Panc1 (cell line): ENCODE measurements at places on chromosomes 2 and 18.

- no peak for DNase-seq
These were observed 105.8 kb upstream of the MYCN start for GRCh38 chr2:15834381-15835031.

DNA sequence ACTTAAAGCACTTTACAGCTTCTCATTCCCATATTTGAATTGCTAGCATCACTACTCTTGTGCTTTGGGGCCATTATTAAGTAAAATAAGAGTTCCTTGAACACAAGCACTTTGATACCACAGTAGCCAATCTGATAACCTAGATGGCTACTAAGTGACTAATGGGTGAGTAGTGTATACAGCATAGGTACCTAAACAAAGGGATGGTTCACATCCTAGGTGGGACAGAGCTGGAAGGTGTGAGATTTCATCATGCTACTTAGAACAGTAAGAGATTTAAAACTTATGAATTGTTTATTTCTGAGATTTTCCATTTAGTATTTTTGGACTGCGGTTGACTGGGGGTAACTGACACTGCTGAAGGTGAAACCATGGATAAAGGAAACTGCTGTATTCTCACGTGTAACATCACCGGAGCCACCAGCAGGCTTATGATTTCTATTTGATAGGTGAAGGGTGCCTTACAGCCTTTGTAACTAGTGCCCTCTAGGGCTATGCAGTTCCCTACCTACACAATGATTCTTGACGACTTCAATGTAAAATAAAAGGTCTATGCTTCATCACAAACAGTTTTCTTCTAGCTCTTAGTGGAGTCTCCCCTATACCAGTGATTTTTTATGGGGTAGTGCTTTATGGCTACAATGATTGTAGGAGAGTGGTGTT is 22.1 kb upstream of the CRIM1 start:
- no peak for DNase-seq

- DNase-seq = peak; percentile 10
These were observed 49.5 kb downstream of the KCNE4 start for GRCh38 chr2:223101340-223102039.

GRCh38 chr18:2222270-2223185 is 348.8 kb downstream of the METTL4 start:
- no peak for DNase-seq

- no peak for DNase-seq
These were observed 692.3 kb downstream of the RNF144A start for GRCh38 chr2:7609556-7609955.

DNA sequence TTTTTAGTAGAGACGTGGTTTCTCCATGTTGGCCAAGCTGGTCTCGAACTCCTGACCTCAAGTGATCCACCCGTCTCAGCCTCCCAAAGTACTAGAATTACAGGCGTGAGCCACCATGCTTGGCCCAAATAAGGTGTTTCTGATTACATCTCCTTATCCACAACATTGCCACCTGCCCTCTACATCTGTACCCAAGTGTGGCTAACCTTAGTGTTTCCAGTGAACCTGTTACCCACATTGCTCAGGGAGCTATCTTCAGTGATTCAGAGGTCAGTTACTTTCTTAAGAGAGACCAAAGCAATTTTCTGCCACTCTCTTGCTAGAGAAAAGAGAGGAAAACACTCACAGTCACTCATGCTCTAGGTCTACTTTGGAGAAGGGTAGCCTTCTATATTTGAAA is 115.0 kb upstream of the SLC39A10 start:
- DNase-seq = no peak

GRCh38 chr2:147910990-147911473 is 66.2 kb downstream of the ACVR2A start:
- peak; percentile 28 for DNase-seq

DNA sequence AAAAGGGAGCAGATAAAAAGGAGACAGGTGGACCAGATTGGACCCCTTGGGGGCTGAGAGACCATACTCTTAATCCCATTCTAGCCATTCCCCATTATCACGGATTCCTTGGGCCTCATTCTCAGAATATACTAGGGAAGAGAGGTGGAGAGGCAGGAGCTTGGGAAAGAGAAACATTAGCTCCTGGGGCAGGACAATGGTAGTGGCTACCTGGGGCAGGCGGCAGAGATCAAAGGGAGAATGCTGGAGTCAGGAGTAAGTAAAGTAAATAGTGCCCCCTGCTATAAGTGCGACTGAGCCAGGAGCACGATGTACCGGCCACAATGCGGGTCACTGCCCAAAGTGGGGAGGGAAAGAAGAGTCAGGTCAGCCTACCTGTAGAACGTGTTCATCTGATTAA is 20.4 kb upstream of the IHH start:
- no peak for DNase-seq

- DNase-seq = no peak
These were observed 211.1 kb downstream of the ALPK2 start for GRCh38 chr18:58417752-58418151.

- DNase-seq = no peak
These were observed 10.2 kb downstream of the GPR55 start for GRCh38 chr2:230914886-230915285.

DNA sequence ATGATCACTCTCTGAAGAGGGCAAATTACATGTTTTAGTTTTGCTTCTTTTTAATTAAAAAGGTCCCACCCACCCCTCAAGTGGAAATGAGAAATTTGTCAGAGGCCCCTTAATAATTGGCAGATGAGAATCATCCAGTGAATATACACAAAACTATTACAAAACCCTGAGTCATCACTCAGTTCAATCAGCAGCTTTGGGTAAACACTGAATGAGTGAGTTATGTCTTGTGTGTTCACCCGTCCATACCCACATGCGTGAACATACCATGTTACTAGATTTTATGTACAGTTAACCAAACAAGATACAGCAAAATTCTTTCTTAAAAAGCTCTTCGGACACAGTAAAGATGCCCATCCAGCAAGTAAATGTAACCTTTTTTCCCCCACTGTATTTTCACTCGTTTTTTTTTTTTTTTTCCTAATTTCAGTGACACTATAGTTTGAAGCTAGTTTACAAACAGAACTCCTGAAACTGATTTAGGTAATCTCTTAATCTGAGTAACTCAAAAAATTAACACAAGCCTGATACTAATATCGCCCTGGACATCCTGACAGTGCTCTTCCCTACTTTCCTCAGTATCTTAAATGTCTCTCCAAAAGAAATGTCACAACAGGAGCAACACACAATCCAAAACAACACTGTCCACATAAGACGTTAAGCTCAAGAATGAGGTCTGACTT is 1.4 kb downstream of the PSME4 start:
- peak; percentile 70 for DNase-seq

- DNase-seq = no peak
These were observed 33.6 kb upstream of the KCNG2 start for GRCh38 chr18:79764131-79764530.

DNA sequence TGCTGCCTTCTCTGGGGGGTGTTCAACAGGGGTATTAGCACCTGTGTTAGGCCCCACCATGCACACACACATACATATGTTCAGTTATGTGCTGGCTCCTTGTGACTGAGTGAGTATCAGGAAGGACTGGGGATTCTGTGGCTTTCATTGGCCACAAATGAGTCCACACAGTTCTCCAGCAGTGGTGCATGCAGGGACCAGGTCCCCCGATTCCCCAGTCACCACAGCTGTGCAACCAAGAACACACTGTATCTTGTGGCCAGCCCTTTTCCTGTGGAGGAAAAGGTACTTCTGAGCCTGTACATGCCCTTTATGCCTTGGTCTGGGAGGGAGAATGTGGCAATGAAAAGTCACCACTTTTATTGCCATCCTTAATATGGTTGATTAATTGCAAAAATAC is 74.9 kb upstream of the KLF7 start:
- DNase-seq = no peak

DNA sequence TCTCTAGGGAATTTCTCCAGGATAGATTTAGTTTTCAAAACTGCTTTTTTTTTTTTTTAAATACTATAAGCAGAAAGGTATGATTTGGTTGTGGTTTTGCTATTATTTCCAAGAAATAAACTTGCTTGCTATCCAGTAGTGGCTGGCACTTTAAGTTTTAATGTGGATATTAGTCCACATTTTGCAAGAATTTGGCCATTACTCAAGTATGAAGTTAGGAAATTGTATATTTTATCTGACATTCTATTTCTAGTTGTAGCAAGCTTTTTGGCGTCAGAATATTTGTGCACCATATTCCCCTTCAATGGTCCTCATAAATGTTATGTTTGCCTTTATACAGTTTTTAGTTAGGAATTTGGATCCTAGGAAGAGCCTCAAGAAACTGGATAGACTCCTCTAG is 226.3 kb downstream of the ZNF521 start:
- DNase-seq = no peak

DNA sequence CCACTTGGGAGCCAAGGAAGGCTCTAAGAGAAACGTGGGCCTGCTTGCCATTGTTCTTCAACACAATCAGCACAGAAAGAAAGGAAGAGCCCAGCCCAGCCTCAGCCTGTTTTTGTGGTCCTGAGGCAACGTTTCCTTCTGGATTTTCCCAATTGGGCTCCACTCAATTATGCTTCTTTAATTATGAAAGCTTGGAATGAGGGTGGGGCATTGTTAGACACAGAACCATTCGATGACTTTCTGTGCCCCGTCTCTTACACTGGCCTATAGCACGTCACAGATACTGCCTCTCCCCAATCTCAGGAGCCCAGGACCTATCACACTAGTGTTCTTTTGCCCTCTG is 207.4 kb downstream of the ZFP36L2 start:
- no peak for DNase-seq

- no peak for DNase-seq
These were observed 66.2 kb downstream of the HNMT start for GRCh38 chr2:138030459-138030858.

- no peak for DNase-seq
These were observed 534.6 kb upstream of the TMEFF2 start for GRCh38 chr2:192729369-192729768.

- DNase-seq = no peak
These were observed 115.5 kb downstream of the LAMA1 start for GRCh38 chr18:7002107-7002506.

DNA sequence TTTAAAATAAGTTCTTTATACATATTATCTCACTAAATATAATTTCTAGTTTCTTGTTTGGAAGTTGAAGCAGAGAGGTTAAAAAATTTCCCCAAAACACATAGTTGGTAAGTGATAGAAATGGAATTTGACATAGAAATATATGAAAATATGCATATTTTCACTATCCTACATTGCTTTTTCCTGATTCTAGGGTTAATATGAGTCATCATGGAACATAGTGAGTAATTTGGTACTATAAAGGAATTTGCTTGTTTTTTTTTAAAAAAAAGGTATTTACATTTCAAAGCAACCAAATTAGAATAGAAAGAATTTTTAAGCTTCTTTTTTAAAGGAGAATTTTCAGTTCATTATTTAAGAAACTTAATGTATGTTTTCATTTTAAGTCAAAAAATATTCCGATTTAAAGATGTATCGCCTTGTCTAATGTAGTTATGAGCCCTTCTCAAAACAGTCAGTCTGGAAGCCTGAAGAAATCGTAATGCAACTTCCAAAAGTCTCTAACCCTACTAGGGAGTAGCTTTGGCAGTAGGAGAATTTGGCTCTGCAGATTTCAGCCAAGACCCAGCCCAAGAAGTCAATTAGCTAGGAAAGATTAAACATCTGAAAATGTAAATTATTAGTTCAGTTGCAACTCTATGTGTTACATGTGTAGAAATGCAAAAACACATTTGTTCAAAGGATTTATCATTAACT is 147.3 kb downstream of the RDH14 start:
- DNase-seq = peak; percentile 5

GRCh38 chr2:36565712-36566111 is 32.3 kb downstream of the FEZ2 start:
- no peak for DNase-seq

DNA sequence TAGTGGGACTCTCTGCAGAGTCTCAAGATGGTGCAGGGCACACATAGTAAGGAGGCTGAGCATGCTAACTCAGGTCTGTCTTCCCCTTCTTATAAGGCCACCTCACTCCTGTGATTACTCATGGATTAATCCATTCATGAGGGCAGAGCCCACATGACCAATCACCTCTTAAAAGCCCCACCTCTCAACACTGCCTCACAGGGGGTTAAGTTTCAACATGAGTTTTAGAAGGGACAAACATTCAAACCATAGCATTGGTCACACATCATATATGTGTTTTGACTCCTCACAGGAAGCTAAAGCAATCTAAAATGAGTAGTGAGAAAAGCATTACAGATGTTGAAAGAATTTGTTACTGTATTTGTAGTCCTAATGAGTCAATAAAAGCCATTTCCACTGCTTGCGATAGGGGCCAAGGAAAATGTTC is 57.5 kb downstream of the DTNA start:
- peak; percentile 7 for DNase-seq

GRCh38 chr2:80499095-80499494 is 194.5 kb upstream of the LRRTM1 start:
- DNase-seq = no peak

GRCh38 chr2:144583381-144583729 is 63.4 kb upstream of the ZEB2 start:
- no peak for DNase-seq

- no peak for DNase-seq
These were observed 99.1 kb downstream of the MREG start for GRCh38 chr2:215914054-215914776.

- no peak for DNase-seq
These were observed 65.1 kb downstream of the ASAP2 start for GRCh38 chr2:9271691-9272090.

DNA sequence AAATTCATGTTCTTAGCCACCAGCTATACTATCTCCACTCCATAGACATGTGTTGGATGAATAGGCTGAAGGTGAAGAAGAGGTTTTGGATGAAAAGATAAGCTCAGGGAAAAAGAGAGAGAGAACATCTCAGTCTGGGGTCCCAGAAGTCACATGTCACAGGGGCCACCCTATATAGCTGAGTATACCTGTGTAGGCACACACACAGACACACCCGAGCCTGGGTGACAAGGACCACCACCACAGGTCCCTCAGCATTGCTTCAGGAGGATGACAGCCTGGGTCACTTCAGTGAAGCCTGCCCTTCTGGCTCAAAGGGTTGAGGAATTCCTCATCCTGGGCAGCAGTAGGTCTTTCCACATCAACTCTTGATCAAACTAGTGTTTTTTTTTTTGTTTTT is 56.2 kb downstream of the POLR1A start:
- no peak for DNase-seq

GRCh38 chr2:237020090-237020489 is 65.6 kb upstream of the COPS8 start:
- DNase-seq = no peak

- DNase-seq = no peak
These were observed 344.5 kb upstream of the ATP5MC3 start for GRCh38 chr2:175525975-175526374.

GRCh38 chr2:142165790-142166189 is 35.0 kb upstream of the LRP1B start:
- DNase-seq = no peak

- no peak for DNase-seq
These were observed 112.0 kb upstream of the SLC66A3 start for GRCh38 chr2:11043245-11043644.

DNA sequence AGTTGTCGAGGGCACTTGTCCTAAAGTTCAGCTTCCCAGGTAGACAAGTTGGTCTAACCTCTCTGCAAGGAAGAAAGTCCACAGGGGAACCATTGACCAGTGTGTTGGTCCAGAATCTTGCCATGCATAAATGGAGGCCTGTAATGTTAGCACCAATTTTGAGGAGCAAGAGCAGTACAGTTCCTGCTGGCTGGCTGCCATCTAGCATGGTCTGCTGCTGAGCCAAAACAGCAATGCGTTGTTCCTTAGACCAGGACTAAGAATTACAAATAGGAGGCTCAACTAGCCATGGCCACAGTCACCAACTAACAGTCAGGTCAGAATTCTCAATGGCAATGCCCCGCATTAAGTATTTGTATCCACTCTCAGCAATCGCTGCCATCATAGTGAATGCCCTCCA is 72.8 kb upstream of the WIPF1 start:
- no peak for DNase-seq

GRCh38 chr18:32208577-32208976 is 18.7 kb downstream of the MEP1B start:
- no peak for DNase-seq
